IPS DF 6.9 (cell line): ENCODE measurements at places on chromosomes 6 and 20.

DNA sequence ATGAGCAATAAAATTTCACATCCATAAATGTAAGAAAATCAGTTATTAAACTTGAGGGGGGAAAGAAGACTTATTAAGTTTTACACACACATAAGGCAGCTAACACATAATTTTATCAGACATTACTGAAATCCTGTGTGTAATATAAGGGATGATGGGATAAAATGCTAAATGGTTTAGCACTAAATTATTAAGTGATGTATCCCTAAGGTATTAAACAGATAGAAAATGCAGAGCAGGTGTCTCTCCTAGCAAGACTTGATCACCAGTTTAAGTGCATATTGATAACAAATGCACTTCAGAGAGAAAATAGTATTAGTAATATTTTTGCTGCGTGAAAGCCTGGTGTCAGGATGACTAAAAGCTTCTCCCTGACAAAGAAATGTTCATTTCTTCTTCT lies 172.8 kb upstream of the ZFP64 start:
- DNase-seq = no peak

GRCh38 chr6:33147807-33148666 lies 44.2 kb downstream of the COL11A2 start:
- DNase-seq = no peak

DNA sequence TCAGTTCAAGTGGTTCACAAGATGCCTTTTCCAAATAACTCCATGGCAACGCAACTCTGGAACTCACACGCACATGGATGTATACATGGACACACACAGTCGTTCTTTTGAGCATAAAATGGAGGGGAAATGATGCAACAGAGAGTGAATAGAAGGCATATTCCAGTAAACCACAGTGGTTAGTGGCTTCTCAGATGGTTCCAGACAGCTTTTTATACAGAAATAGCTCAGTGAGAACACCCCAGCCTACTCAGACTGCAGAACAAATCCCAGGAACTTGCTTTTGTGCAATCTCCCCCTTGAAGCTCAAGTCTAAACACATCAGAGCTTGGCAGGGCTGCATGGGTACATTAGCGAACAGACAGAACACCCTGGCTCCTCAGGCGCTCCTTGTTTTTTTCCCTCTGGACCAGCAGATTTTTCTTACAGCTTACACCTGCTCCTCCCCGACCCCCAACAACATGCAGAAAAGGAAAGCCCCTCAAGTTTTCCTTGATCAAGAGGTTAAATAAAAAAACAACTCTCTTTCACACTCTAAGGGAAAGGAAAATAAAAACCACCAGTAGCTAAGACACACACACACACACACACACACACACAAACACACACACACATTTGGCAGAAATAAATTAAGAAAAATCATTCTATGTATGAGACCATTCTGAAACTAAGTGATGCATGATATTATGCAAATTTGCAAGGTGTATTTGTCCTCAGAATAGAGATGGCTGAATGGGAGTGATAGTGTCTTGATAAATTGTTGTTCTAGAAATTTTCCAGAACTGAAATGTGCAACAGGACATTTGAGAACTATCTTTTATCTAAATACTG lies 51.2 kb upstream of the RANBP9 start:
- no peak for DNase-seq

GRCh38 chr6:41336824-41337223 lies 1.4 kb downstream of the NCR2 start:
- DNase-seq = no peak

GRCh38 chr20:32707691-32708581 lies 34.2 kb upstream of the C20orf203 start:
- no peak for DNase-seq

DNA sequence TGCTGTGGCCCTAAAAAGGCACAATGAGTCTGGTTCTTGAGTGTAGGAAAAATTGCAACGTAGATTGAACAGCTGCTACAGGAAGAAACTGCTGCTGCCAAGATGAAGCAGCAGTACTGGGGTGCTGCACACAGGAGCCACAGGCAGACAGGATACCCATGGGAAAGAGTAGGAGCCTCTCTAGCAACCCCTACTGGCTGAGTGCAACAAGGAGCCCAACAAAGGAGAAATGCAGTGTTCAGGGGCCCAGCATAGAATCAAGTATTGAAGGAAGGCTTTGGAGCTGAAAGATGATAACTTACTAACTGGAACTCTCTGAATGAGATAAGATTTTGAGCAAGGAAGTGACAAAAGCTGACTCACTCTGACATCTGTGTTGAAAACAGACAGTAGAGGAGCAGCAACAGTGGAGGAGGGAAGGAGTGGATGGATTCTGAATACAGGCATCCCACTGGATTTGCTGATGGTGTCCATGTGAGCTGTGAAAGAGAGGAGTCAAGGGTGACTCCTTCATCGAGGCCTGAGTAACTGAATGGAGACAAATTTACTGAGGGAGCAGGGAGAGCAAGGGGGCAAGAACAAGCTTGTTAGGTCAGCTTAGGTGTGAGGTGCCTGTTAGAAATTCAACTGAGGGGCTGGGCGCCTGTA lies 534.7 kb upstream of the JARID2 start:
- no peak for DNase-seq
